ENCODE measurements at places on chromosomes 1 and 21.
A peak's percentile ranks its signal among the peaks of the same experiment; 100 is the strongest.

DNA sequence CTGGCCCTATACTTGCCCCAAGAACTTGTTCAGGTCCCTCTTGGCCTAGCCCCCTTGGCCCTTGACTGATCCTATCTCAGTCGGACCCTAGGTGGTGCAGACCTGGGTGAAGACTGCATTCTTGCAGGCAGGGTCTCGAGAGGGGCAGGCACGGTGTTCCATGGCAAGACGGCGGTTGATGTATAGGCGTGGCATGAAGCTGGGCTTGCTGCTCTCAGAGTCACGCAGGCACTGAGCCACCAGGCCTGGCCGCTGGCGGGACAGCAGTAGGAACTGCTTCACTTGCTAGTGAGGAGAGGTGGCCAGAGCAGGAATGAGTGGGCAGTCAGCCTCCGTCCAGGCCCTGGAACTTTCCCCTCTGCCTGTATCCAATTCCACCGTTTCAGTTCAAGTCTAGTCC, 3.8 kb downstream of the HECTD3 start:
- no peak for DNase-seq

DNA sequence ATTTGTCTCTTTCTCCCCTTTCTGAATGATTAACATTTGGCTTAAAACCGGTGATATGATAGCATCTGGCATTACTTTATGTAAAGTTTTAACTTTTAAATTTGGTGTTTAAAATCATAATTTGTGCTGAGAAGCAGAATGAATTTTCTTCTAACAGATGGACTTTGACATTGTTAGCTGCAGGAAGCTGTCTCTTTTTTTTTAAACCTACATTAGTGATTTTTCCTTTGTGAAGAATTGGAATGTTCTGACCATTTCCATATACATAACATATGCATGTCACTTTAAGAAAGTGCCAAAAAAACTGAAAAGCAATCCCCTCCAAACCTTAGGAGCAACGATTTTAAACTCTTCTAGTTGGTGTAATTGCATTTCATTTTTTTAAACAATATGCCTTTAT, 22.2 kb downstream of the F3 start:
- DNase-seq, result no peak

GRCh38 chr1:153100245-153100644, 5.9 kb upstream of the SPRR2E start:
- DNase-seq, result no peak

DNA sequence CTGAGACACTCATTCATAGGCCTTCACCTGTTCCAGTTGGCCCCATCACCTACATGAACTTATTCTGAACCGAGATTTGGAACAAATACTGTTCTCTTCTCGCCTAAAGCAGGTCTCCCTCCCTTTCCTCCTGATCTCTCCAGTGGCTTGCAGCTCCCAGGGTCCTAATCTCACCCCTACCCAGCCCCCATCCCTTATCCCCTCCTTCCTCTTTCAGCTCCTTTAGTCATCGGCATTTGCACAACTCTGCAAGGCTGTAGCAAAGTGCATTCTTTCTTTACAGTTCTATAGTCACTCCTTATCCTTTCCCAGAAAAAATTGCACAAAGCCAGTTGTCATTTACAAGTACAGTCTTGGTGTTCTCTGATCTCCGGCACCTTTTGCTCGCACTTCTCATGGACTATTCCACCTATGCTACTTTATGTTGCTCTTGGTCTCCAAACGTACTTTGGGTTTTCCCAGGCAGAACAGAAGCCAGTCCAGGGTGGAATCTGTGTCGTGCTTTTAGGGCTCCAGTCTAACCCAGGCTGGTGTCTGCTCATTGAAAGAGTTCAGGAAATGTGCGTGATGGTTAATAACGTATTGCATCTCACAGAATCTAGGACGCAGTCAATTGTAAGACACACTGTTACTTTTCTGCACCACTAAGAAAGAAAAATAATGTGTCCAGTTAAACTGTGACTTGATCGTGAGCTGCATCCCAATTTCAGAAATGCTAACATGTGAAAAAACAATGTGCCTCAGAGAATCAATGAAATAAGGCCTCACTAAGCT, 965 bp downstream of the ABCA4 start:
- DNase-seq, result no peak

DNA sequence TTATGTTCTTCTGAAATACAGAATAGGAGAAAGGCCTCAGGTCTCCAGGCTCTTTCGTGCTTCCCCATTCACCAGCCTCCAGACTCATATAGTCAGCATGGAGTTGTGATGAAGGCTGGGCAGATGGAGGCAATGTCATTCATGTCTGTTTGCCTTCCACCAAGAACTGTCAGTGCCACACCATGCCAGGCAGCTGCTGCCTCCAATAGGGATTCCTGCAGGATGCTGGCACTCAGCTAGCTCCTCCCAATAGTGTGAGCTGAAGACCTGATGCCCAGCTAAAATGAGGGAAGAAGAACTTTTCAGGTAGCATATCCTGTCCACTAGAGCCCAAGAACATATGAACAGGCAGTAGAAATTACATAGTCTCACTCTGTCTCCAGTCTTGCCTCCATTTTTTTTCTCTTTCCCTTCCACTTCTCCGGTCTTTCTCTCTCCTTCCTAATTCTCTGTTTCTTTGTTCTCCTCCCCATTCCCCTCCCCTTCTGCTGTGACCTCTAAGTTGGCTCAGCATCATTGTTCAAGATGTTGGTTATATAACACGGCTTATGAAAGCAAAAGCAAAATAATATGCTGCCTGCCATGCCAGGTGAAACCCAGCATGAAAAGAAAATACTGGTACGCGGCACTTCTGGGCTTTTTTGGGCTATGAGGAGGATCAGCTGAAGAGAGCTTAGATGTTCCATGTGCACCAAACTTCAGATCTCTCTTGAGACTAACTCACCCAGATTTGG, 17.3 kb downstream of the GLUL start:
- no peak for DNase-seq

GRCh38 chr21:37711836-37712568, 204.3 kb downstream of the KCNJ6 start:
- DNase-seq, result peak; percentile 17

- no peak for DNase-seq
Measured at GRCh38 chr1:119673171-119673940, 25.3 kb upstream of the ZNF697 start.

- no peak for DNase-seq
Measured at GRCh38 chr1:3590951-3591865, 20.1 kb downstream of the MEGF6 start.

GRCh38 chr1:200866116-200866515, 6.7 kb upstream of the GPR25 start:
- no peak for DNase-seq

DNA sequence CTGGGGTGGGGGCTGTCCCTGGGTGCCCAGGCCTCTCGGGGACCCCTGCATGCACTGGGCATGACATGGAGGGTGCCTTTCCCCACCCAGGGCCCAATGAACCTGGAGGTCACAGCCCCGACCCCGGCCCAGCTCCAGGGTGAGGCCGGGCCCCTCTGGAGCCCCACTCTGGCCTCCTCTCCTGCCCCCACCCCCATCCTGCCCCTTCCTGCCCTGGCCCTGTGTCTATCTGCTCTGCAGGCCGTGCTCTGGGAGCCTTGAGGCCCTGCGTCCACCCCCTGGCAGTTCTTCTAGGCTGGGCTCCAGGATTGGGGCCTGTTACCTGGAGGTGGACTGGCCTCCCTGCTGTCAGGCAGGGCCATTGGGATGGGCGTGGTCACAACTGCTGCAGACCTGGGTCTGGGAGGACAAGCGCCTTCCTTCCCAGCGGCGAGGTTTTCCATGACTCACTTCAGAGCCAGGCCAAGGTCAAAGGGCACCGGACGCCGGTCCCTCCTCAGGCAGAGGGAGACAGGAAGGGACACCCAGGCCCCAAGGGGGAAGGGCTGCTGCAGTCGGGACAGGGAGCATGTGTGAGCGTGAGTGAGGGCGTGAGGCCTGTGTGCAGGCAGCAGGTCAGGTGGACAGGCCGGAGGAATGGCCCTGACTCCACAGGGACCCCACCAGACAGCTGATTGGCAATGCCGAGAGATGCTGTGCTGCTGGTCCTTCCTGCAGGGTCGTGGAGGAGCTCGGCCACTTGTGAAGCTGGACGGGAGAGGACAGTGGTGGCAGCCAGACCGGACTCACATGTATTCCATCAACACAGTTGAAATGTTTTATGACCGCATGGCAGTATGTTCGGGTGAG, 31.1 kb upstream of the POFUT2 start:
- no peak for DNase-seq

GRCh38 chr1:90964444-90965035, 57.3 kb downstream of the ZNF644 start:
- DNase-seq, result no peak

DNA sequence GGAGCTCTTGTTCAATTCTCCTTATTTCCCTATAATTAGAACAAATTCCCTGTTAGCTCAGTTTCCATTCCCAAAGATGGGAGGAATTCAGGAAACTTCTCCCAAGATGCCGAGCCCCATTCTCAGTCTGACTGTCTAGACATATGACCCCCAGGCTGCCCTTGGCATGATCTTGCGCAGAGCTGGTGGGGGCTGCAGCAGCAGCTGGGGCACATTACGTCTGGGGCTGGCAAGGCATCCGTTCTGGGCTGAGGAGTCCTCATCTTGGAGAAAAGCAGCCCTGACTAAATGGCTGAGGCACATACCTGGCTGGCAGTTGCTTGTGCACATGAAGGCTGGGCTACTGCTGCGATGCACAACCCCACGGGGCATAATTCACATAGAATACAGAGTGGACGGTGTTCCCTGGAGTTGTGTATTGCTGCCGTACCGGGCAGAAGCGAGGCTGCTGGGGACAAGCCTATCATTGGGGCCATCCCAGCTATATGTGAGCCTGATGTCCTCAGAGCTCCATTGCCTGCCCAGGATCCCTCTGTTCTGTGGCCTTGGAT, 36.4 kb upstream of the TRABD2B start:
- no peak for DNase-seq

GRCh38 chr21:31092832-31093625, 54.8 kb upstream of the KRTAP19-8 start:
- no peak for DNase-seq

DNA sequence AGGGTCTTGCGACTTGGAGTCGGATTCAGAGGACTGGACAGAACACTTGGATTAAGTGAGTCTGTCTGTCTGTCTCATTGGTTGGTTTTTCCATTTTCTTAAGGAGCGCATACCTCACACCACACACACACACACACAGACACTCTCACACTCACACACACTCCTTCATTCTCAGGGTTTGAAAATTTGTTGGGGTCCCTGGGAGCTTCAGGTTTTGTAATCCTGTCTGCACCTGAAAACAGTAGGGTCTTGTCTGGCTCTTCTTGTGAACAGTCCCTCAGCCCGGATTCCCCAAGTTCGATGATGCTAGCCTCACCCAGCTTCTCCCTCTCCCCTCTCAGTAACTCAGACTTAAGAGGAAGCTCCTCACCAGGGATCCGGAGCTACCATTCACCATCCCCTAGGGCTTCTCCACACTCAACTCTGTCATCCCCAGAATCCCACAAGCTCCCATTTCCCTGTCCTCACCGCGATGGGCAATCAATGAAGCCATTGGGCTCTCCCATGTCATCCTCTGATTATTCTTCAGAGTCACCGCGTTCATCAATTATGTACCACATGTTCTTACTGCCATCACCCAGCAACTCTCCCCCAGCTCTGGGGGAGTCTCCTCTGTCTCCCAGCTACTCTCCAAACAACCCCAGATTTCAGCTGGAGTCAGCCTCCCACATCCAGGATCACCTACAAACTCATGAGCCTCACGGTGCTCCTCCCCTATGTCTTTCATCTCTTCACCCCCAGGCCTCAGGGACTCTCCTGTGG, 1530.9 kb upstream of the TPTE start:
- DNase-seq, result no peak

DNA sequence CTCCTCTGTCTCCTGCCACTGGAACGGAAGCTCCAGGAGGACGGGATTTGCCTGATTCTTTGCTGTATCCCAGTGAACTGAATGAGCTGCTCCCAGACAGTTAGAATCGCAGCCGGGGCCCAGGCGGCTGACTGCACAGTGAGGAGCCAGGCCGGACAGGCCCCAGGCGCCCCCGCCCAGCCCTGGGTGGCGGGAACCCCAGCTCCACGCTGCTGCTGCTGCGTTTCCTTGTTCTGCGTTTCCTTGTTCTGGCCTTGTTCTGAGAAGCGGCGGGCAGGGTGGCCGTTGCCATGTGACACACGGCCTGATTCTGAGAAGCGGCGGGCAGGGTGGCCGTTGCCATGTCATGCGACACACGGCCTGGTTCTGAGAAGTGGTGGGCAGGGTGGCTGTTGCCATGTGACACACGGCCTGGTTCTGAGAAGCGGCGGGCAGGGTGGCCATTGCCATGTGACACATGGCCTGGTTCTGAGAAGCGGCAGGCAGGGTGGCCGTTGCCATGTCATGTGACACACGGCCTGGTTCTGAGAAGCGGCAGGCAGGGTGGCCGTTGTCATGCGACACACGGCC, 56.2 kb downstream of the SLC37A1 start:
- DNase-seq, result no peak

DNA sequence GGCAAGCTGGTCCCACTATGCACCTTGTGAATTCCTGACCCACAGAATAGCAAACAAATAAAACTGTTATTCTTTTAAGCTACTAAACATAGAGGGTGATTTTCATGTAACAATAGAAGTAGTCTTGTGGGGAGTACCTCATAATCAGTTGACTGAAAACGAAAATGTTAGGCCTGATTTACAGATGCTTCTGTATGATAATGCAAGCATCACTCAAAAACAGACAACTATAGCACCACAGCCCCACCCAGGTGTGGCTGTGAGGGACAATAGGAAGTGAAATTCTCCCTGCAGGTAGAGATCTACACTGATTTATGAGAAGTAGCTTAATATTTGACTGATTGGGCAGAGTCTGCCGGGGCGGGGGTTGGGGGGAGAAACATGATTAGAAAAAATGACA, 26.5 kb upstream of the KRTAP19-8 start:
- no peak for DNase-seq

DNA sequence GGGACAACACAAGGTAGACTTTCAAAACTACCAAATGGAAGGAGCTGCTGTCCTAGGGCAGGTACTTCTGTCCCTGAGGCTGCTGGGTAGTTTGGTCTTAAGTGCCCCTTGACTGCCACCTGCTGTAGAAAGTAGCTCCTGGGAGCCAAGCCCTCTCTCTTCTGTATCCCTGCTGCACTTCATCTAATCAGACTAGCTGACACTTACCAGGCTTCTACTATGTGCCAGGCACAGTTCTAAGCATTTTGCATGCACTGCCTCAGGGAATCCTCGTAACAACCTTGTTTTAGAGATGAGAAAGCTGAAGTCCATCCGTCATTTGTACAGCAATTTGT, 15.9 kb upstream of the SRSF4 start:
- DNase-seq, result no peak
